ENCODE measurements at places on chromosomes 16 and 17.

DNA sequence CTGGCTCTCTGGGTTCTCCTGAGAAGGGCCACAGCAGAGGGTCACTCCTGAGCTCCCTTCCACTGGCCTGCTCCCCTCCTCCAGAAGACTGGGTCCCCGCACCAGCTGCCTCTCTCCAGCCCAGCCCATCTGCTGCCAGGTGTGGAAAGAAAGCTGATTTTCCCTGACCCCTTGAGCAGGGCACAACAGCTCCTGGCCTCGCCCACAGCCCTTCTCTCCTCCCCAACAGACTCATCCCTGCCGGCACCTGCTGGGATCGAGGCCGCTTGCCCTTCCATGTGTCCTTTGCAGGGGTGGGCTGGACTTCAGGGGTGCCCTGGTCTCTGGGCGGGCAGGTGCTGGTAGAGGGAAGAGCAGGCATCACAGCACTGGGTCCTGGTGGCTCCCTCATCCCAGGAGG lies 4.8 kb upstream of the SMIM5 start:
- no peak for DNase-seq

GRCh38 chr17:39872751-39873150 lies 4.7 kb downstream of the ZPBP2 start:
- DNase-seq, result peak; percentile 28

GRCh38 chr17:11779892-11780291 lies 181.6 kb downstream of the DNAH9 start:
- no peak for DNase-seq

DNA sequence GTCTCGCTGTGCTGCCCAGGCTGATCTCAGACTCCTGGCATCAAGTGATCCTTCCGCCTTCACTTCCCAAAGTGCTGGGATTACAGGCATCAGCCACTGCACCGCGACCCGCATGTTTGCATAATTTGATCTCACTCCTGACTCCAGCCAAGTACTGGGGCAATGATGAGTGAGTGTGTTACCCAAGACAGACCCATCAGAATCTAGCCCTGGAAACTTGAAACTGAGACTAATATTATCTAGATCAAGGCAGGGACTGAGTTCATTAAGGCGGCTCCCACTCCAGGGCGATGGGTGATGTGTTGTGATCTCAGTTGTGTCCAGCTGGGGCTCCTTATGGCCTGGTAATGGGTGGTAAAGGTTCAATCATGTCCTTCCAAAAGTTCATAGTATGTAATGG lies 53.4 kb downstream of the EMP2 start:
- DNase-seq, result no peak

- DNase-seq, result peak; percentile 33
Observed at GRCh38 chr17:76752006-76752405, 14.1 kb downstream of the MFSD11 start.

DNA sequence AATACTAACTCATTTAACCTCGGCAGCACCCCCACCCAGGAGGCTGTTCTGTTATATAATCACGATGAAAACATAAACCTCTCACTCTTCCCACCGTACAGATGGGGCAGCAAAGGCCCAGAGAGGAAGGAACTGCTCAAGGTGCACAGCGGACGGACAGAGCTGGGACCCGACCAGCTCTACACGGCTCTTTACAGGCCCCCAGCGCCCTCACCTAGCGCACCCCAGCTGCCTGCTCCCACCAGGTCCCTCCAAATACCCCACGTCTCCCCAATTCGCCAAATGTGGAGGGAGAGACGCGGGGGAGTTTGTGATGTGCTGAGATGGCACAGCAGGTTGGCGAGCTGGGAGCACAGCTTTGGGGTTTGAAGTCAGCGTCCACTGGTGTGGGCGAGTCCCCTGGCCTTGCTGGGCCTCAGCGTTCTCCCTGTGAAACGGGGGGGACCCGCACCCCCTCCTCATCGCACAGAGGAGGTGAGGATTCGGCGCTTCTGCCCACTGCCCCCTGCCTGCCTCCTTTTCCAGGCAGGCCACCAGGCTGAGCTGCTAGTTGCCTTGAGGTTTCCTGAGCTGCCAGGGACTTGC lies 54.1 kb downstream of the CBFA2T3 start:
- DNase-seq, result no peak

DNA sequence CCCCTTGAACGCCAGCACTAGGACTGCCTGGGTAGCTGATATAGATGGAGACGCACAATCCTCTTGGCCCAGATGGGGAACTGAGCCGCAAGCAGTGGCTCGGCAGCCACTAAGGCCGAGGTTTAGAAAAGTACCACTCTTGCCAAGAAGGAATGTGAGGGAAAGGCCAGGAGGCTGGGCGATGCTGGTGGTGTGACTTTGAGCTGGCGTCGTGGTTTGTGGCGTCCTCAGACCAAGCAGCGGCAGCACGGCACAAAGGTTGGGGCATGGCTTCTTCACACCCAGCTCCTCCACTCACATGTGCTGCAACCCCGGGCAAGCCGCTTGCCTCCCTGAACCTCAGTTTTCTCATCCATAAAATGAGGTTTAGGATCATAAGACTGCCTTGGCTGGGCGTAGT lies 15.6 kb downstream of the DCAKD start:
- DNase-seq, result no peak

DNA sequence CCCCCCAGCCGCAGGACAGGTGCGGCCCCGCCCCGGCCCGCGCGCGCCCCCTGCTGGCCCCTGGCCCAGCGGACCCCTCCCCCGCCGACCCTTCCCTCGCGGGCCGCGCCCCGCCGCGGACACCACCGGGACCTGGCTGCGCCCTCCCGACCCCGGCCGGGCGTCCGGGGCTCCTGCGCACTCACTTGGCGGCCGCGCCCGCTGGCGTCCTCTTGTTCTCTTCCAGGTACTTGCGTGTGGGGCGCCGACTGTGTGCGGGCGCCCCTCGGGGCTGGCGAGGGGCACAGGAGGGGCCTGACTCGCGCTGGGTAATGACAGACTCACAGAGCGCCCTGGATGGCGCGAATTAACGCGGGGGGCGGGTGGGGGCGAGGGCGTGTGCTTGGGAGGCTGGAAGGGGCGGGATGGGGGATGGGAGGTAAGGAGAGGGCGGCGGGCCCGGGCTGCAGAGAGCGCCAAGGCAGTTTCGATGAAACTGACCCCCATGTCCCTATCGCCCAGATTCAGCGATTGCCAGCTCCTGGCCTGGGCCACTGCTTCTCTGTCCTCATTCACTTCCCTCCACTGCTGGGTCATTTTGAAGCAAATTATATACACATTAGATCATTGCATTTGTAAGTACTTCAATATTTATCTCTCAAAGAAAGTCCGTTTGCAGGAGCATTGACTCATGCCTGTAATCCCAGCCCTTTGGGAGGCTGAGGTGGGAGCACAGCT lies 445 bp upstream of the DBNDD1 start:
- DNase-seq, result peak; percentile 48

DNA sequence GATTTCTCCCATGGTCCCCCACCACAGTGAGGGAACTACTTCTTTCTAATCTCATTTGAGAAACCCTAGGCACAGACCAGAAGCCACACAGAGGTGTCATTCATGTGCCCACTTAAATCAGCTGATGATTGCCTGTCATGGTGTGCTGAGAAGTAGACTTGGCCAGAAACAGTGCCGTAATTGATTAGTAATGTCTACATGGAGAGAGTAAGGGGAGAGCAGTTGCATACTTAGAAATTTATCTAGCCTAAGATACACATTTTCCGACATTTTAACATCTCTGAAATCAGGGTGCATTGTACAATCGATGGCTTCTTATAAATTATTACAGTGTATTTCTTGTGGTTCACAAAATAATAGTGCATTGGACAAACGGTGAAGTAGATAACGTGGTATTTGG lies 271.8 kb downstream of the IRF8 start:
- no peak for DNase-seq

- no peak for DNase-seq
Observed at GRCh38 chr17:27895940-27896535, 2.9 kb upstream of the LYRM9 start.

GRCh38 chr17:21239680-21240368 lies 13.4 kb downstream of the NATD1 start:
- DNase-seq, result no peak

GRCh38 chr17:82687375-82687861 lies 11.1 kb downstream of the RAB40B start:
- no peak for DNase-seq

DNA sequence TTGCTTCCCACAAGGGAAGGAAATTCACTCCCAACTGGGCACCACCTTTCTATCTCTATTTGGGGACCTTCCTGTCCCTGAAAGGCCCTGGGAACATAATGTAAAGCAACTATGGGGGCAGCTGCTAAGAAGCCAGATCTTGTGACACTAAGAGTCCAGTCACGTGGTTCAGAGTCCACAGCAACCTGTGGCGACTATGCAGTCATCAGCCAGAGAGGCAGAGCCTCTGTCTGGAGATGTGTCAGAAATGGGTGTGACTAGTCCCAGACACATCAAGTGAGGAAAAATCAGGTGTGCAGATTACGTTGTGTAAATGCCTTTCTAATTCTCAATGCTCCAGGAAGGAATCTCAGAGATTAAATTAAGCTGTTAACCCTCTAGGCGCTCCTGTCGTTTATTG lies 26.6 kb upstream of the SKAP1 start:
- no peak for DNase-seq

DNA sequence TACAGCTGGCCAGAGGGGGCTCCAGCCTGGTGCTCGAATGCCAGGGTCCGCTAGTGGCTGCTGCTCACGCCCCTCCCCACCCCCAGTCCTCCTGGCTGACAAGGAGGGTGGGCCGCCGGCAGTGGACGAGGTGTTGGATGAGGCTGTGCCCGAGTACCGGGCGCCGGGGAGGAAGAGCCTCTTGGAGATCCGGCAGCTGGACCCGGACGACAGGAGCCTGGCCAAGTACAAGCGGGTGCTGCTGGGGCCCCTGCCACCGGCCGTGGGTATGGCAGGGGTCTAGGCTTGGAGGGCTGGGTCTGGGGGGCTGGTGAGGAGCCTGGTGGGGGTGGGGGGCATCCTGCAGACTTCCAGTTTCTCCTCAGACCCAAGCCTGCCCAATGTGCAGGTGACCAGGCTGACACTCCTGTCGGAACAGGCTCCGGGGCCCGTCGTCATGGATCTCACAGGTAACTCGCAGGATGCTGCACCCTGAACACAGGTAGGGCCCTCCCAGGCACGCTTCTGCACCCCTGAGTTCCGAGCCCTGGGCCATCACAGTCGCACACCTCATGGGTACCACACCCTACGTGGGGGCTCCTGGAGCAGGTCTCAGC lies 1.2 kb upstream of the PDIA2 start:
- no peak for DNase-seq

DNA sequence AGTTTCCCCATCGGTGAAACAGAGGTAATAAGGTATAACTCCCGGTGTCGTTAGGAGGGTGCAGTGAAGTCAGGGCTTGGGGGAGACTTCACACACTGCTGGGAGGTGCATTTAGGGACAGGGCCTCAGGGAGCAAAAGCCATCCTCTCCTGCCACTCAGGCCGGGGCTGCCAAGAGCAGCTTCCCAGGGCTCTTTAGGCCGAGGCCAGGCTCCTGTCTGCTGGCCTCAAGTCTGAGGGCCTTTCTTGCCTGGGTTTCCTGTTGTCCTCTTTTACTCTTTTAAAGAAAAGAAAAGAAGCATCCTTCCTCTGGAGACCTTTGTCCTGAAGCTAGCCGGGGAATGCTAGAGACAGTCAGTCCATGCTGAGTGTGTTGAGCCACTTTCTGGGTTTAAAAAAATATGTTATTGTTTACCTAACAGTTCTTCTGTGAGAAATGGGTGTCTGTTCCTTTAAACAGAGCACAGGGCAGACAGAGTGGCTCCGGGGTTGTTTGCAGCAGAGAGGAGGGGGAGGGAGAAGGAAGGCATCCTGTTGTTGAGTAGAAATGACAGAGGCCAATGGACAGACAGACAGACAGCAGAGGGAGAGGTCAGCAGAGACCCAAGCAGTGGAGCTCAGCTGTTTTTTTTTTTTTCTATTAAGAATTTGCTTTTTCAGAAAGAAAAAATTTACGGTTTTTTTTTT lies 79.1 kb downstream of the C17orf67 start:
- DNase-seq, result peak; percentile 36

DNA sequence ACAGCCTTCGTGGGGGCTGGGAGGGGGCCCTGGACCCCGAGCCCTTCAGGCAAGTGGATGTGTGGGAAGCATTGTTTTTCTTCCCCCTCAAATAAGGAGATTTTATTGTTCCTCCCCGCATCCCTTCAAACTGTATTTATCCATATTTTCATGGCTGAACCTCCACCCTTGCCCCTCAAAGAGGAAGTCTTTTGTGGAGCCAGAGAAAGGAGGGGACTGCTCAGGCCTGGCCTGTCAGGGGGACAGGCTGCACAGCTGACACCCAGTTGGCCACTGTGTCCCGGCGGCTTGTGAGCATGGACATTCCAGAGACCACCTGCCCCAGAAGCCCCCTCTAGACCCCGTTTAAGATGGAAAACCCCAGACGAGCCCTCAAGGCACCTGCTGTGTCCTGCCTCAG lies 15.9 kb downstream of the HEXIM2 start:
- DNase-seq, result no peak

DNA sequence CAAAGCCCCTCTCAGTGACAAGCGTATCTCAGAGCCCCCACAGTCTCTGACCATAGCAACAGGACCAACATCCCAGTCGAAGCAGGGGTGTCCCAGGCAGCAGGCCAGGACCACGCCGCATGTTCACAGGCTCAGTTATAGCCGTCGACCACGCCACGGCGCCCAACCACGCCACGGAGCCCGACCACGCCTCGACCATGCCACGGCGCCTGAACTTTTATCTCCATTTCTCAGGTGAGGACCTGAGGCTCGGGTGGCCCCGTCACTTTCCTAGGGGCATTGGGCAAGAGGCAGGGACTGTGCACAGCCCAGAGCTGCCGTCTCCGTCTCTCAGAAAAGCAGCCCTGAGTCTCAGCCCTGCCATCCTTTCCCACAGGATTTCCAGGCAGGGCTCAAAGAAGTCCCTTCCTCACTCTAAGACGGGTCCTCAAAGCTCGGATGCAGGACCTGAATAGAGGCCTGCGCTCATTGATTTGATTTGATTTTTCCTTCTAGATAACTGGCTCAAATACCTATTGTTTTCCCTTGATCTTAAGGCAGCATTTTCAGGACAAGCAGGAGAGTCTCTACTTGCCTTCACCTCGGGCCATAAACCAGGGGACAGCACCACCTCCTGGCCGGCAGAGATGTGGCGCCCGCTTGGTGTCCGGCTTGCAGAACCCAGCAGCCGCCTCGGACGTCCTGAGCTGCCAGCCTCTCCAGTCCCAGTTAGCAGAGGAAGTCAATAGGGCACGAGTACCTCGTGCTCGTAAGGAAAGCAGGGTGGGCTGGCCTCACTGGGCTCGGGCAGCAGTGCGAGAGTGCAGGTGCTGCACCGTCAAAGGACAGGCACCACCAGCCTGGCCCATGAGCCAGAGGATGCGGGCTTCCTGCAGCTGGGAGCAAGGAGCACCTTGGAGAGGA lies 38.8 kb downstream of the C16orf95 start:
- peak; percentile 80 for DNase-seq

All from dermis microvascular lymphatic vessel endothelial cell (primary cell).